Activated CD4-positive, alpha-beta T cell treated with anti-CD3 and anti-CD28 coated beads, Interleukin-2, amount 50 U/mL, for 48 hours (primary cell): ENCODE measurements at places on chromosomes 3 and 15.

- DNase-seq: no peak
Measured at GRCh38 chr3:32912046-32912445, 39.4 kb upstream of the CCR4 start.

- no peak for DNase-seq
Measured at GRCh38 chr3:118501152-118501551, 533.5 kb downstream of the IGSF11 start.

DNA sequence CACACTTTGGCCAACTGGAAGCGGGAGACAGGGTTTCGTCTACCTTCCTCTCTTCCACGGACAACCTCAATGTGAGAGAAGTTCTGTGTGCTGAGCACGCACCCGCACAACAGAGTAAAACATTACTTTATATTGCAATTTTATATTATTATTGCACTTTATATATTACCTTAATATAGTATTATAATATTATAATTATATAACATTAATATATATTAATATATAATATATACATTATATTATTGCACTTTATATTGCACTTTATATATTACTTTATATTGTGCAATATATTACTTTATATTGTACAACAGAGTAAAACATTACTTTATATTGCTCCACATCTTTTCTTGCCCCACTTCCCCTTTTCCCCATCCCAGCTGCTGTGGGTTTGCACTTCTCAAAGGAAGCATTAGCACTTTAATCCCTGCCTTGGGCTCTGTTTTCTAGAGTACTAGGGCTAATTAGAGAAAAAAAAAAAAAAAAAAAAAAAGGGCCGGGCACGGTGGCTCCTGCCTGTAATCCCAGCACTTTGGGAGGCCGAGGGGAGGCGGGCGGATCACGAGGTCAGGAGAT, 76.4 kb upstream of the SLC4A7 start:
- no peak for DNase-seq

DNA sequence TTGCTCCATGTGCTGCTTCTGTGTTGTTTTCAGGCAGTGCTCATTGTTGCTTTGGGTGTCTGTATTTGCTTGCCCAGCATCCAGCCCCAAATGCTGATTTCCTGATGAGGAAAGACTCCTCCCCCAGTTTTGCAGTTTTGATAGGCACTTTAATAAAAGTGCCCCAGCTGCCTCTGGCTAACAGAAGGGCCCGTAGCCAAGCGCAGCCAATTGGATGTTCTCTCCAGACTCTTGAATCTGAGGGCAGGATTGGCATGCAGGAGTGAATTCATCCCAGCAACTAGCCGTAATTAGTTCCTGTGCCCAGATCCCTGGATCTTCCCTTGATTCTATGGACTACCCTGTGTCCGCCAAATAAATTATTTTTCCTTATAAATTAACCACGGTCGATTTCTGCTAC, 14.8 kb upstream of the SEMA5B start:
- no peak for DNase-seq

GRCh38 chr3:65128346-65128745, 440.5 kb upstream of the ADAMTS9 start:
- DNase-seq: no peak

DNA sequence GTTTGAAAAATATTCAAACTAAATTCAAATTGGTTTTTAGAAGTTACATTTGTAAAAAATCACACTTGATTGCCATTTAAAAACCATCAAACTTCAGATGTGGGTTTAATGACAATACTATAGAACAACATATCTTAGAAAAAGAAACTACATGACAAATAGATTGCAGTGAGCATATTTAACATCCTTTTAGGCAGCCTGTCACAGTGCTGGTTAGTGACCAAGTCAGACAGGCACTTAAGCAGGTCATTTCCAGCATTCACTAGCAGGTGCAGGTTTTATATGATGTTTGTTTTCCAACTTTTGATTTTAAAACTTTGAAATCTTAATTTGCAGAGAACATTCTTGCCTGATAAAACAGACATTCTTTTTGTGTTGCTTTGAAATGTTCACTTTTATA, 115.7 kb downstream of the MBNL1 start:
- no peak for DNase-seq

GRCh38 chr3:146948186-146948585, 343.0 kb upstream of the PLSCR5 start:
- no peak for DNase-seq

DNA sequence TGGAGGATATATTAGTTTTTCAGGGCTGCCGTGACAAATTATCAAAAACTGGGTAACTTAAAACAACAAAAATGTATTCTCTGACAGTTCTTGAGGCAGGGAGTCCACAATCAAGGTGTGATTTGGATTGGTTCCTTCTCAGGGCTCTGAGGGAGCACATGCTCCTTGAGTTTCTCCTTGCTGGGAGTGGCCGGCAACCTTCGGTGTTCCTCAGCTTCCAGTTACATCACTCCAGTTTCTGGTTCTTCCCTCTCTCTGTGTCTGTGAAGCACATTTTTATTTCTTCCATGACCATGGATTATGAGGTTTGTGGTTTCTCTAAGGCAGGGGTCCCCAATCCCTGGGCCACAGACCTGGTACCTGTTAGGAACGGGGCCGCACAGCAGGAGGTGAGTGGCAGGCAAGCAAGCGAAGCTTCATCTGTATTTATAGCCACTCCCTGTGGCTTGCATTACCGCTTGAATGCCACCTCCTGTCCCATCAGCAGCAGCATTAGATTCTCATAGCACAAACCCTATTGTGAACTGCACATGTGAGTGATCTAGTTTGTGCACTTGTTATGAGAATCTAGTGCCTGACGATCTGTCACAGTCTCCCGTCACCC, 24.3 kb downstream of the LRRC28 start:
- DNase-seq: no peak

- DNase-seq: no peak
Measured at GRCh38 chr15:45495588-45495987, 27.0 kb downstream of the SLC30A4 start.

GRCh38 chr3:197003461-197004385, 25.9 kb downstream of the MELTF start:
- peak; percentile 29 for DNase-seq

- no peak for DNase-seq
Measured at GRCh38 chr15:101187820-101188636, 63.8 kb downstream of the CHSY1 start.

DNA sequence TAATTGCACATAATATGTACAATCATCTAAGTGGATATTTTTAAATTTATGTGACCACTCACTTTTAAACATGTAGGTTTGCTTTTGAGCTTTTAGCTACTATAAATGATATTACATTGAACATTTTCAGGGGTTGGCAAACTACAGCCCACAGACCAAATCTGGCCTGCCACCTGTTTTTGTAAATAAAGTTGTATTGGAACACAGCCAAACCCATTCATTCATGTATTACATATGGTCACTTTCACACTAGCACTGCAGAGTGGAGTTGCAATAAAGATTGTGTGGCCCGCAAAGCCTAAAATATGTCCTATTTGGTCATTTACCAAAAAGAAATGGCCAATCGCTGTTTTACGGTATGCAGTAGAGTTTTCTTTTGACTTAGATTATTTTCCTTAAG, 21.2 kb downstream of the CMTM7 start:
- no peak for DNase-seq

DNA sequence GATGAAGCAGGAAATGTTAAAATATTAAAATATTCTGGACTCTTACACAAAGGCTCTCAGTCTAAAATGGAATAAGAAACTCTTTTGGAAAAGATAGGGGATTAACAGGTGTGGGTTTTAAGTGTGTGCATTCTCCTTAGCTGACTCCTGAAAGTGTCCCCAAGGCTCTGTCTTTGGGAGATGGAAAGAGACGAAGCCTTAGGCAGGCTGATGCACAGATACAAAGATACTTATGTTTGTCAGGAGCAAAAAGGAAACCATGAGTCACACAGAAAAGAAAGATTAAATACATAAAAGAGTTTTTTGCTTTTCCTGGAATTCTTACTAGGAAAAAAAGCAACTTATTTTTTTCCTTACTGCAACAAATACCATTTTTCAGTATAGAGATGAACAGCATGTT, 23.8 kb upstream of the ABI3BP start:
- no peak for DNase-seq

DNA sequence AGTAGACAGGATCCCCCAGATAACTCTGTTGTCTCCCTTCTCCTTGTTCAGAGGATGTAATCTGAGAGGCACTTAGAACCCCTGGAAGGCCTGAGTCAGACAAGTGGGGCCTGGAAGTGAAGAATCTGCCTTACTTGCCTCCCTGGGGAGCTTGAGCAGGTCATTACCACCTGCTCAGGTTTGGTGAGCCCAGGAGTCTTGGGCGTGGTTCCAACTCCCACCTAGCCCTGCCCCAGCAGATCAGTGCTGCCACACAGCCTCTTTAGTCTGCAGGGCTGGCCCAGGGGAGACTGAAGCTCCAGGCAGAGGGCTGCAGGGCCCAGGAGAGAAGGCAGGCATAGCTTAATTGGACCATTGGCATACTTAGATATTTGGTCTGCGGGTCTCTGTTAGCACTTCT, 230.0 kb downstream of the ERC2 start:
- DNase-seq: no peak

- DNase-seq: no peak
Measured at GRCh38 chr3:172102883-172103310, 63.5 kb downstream of the FNDC3B start.

DNA sequence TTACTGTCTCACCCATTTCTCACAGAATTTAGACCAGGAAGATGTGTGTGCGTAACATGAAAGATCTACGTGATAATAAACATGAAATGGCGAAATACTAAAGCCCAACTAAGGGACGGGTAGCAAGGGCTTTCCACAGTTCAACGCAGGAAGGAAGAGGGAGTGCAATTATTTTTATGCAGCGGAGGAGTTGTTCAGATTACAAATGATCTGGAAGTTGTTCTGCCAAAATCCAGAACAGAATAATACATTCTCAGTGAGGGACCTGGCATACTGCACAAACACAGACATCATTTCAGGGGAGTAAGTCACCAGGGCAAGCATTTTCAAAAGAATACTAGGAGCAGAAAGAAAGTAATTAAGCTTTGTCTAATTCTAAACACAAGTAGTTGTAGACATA, 133.6 kb upstream of the RAP2B start:
- no peak for DNase-seq

DNA sequence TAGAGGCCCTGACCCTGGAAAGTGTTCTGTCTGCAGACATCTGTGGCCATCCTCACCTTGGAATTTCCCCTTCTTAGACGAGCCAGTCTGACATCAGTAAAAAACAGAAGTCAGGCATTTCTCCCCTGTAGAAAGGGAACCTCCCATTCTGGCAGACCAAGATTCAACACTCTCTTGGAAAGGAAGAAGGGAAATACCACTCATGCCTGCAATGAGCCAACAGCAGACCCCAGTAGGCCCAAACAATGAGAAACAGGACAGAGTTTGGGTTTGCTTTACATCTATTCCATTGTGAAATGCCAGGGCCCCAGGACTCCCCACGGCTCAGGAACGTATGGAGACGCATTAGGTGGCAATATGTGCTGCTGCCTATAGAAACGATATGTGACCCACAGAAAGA, 264.0 kb upstream of the NSMCE3 start:
- no peak for DNase-seq

DNA sequence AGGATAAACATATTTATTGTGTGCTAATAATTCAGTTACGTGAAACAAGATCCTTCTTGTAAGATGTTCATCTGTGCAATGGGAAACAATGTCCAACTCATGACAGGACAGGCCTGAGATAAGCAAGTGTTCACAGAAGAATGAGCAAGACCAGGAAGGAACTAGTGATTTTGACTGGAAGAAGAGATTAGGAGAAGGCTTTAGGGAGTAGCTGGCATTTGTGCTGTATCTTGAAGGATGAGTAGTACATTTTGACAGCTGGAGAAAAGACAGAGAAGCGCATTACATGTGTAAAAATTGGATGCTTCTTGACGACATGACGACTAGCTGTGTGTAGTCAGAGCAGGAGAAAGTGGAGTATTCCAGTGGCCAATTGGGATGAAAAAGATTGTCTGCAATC, 48.4 kb downstream of the GBE1 start:
- DNase-seq: no peak

GRCh38 chr3:33914731-33915379, 116.4 kb downstream of the PDCD6IP start:
- DNase-seq: no peak

- DNase-seq: no peak
Measured at GRCh38 chr3:43699864-43700263, 9.1 kb downstream of the ABHD5 start.

DNA sequence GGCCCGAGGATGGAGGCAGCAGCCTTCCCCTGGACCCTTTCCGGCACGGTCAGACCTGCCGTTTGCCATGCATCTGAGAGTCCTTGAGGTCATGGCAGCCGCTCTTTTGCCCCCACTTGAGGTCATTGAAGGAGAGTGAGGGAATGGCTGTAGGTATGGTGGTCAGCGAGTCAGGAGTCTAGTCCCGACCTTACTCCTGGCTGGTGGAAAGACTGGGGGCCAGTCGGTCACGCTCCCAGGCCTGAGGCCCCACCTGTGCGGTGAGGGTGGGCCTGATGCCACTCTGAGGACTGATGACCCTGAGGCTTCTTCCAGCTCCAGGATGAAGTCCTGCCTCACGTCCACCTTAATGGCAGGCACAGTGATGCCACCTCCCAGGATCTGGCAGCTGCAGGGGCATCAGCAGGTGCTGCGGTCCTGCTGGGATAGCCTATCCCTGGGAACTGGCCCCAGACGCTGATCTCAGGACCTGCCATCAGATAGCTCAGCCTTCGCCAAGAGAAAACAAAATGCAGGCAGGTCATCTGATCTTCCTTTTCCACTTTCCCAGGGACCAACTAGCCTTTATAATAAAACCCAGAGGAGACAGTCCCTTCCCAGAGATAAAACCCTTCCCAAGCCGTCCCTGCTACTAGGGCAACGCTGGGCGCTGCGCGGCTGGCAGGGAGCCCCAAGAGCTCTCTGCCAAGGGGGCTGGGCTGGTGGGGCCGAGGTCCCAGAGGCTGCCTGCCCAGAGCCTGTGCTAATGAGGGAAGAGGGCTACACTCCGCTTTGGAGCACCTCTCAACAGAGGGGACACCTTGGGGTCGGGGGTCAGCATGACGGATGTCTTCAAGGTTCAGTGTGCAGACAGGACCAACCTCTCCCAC, 42.2 kb downstream of the TM2D3 start:
- no peak for DNase-seq
